Stimulated activated CD8-positive, alpha-beta memory T cell treated with anti-CD3 and anti-CD28 coated beads, Interleukin-7, amount 100 ng/mL, for 48 hours (primary cell): ENCODE measurements at places on chromosomes 11 and 22.

DNA sequence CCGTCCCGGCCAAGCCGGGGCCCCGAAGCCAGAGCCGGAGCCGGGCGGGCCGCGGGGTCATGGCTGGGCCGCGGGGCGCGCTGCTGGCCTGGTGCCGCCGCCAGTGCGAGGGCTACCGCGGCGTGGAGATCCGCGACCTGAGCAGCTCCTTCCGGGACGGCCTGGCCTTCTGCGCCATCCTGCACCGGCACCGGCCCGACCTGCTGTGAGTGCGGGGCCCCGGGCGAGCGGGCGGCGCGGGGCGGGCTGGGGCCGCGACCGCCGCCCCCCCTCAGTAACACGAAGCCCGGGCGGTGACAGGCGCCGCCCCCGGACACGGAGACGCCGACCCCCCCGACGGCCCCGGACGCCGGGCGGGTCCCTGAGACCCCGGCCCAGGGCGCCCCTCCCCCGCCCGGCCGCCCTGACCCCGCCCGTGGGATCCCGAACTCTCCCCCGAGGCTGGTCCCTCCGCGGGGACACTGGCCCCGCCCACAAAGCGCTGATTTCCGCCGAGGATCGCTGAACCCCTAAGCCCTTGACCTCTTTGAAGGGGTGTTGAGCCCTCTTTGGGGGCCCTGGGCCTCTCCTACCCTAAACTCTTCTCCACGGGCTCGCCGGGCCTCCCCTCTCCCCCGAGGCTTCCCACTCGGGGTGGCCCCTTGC is 389 bp downstream of the MICALL1 start:
- DNase-seq: no peak

GRCh38 chr22:39275814-39276439 is 31.1 kb upstream of the PDGFB start:
- DNase-seq: no peak

DNA sequence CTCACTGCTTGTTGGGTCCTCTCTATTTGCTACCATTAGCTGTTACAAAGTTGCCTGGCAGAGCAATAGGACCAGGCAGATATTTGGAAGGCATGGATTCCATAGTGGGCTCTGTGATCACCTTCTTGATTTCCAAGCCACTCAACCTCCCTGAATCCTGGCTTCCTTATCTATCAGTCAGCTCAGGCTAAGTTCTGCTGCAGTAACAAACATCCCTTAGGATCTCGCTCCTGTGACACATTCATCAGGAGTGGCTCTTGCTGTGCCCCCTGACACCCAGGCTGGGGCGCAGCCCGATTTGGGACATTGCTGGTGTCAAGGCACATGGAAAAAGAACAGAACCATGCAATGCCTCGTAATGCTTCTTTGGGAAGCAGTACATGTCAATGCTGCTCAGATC is 503.9 kb downstream of the TBC1D22A start:
- DNase-seq: no peak

DNA sequence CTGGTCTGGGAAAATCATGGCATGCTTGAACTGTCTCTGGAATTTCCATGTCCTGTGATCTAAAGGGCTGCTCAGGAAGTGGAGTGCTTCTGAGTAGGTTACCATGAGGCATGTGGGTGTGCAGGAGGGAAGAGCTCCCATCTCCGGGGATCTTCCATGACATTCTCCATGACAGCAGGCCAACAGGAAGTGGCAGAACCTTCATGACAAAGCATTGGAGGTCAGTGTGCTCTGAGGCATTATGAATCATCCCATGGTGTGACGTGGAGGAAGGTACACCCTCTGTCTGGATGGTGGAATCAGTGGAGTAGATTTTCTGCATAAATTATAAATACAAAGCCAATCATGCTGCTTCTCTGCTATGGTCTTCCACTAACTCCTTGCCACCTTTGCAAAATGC is 139.6 kb upstream of the E2F8 start:
- DNase-seq: no peak
